ENCODE measurements at places on chromosomes 3 and 15.

DNA sequence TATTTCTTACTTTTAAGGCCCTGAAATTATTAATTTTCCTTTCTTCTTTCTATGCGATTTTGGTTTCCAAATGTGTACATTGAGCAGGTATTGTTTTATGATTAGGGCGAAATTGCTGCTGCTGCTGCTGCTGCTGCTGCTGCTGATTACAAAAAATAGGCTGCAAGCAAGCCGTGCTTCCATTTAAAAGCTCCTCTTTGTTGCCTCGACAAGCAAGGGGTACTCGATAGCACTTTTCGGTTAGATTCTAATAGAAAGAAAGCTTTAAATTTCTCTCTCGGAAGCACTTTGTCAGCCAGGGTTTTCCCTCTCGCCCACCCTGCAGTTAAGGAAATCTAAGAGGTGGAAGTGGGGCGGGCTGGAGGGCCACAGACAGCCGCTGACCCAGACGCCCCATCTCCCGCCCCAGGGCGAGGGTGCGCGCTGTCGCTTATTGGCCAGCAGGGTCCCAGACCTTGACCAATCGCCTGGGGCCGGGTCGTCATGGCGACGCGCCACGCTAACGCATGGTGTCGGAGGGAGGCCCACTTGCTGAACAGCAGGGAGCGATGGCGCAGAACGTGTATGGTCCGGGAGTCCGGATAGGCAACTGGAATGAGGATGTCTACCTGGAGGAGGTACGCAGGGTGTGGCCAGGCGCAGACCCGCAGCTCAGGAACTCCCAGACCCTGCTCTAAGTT is at the start of gene CFAP161:
TSS of gene CFAP161 (plus strand) at position 489 of the 680 bp plus-strand sequence. CDS start at position 549, 60 bp downstream.
- peak; percentile 0 for DNase-seq

DNA sequence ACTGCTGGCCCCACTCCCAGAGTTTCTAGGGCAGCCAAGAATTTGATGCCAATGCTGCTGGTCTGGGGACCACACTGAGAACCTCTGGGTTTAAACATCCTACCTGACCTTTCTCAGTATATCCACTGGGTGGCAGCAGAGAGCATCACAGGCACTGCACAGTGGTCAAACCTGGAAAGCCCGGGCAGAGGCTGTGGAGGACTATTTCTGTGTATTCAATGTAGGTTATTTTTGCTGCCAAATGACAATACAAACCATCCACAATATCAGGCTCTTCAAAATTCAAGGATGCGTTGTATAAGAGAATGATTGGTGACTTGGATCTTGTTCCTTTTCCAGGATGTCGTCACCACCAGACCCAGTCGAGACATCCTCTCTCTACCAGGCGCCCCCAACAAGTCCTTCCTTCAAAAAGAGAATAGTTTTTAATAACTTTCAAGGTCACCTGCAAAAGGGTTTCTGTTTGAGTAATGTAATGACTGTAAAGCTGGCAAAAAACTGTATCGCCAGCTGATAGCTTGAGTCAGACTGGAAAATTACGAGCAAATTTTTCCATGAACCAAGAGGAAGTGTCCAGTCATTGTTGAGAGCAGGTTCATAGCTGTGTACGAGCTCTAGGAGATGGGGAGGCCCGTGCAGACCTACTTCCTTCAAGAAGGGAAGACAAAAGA is 30.5 kb upstream of the MYZAP start:
- DNase-seq = peak; percentile 30

- DNase-seq = no peak
These were observed 58.1 kb downstream of the CD200 start for GRCh38 chr3:112390783-112391641.

DNA sequence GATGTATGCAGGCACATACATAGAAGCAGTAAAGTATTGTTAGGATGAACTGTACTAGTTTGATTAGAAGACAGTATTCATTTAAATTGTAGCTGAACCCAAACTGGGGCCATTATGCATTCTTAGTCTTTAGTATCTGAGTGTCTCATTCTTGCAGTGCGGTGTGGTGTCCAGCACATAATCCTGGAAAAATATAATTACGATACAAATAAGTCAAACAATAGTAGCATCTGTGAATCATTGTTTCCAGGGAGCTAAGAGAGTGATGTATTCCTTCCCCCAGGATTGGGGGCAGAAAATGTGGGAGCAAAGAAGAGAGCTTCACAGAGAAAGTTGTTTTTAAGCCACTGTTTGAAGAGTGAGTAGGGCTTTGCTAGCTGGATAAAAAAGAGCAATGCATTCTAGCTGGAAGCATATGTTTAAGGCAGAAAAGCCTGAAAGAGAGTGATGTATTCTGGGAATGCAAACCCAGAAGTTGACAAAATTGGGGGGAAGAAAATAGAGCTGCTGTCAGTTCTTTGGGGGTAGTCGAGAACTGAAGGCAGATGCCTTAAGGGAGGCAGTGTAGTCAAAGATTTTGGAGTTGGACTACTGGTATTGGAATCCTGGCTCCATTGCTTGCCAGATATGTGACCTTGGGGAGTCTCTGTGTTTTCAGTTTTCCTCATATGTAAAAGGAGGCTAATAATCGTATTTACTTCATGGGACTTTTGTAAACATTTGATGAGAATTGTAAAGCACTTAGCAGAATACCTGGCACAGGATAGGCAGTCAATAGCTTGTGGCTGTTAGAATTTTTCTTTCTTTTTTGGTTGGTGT is 14.1 kb downstream of the SLMAP start:
- no peak for DNase-seq

- DNase-seq = no peak
These were observed 8.1 kb downstream of the ARIH2 start for GRCh38 chr3:48926425-48927392.

DNA sequence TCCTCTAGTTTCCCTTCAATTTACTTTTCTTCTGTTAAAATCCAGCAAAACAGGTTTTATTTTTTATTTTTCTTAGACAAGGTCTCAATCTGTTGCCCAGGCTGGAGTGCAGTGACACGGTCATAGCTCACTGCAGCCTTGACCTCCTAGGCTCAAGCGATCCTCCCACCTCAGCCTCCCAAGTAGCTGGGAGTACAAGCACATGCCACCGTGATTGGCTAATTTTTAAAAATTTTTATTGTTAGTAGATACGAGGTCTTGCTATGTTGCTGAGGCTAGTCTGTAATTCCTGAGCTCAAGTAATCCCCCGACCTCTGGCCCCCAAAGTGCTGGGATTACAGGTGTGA is 41.6 kb downstream of the ILDR1 start:
- DNase-seq = no peak

DNA sequence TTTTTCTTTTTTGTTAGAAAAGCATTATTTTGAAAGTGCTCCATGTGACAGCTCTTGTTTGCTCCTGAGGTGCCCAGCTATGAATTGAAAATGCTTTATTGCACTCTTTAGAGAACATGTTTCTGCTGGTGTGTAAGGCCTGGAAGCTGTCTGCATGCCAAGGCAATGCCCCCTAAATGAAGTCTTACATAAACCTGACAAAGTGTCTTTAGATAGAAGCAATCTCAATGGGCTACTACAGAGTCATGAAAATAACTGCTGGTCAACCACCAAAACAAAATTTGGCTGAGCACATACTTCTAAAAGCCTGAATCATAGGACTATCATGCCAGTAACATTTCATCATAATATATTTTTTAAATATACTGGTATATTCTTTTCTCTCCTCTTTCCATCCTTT is 178.7 kb downstream of the THRB start:
- no peak for DNase-seq

DNA sequence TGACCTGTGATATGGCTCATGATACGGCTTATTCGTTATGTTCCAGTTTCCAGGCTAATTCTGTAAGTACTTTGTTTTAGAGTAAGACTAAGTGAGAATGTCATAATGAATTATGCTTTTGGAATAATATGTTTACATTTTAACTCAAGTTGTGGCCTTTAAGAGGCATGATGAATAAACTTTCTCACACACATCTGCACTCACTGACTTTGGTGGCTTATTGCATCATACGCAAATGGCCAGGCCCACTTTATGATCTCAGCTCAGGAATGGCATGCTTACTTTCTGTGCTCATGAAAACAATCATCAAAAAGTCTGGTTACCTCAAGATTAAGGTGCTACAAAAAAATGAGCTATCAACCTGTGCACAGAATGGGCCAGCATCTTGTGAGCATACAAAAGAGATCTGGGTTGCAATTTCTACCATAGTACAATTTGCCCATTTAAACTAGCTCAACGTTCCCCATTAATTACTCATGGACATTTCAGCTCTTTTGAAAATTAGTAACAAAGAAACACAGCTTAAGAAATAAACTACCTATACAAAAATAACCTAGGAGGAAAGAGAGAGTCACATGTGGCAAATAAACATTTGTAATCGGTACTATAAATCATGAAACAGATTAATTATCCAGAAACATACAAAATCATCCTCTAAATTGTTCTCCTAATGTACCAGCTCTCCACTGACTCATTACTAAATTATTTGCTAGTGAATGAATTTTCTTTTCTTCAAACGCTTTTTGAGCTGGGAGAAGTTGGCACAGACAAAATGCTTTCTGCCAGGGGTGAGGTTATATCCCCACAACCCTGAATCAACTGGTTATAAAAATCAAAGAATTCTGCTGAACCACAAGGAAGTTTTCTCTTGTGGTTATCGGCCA is 439.0 kb upstream of the ADAMTS9 start:
- DNase-seq = no peak

GRCh38 chr15:22881739-22882440 is 43.4 kb downstream of the NIPA2 start:
- no peak for DNase-seq

DNA sequence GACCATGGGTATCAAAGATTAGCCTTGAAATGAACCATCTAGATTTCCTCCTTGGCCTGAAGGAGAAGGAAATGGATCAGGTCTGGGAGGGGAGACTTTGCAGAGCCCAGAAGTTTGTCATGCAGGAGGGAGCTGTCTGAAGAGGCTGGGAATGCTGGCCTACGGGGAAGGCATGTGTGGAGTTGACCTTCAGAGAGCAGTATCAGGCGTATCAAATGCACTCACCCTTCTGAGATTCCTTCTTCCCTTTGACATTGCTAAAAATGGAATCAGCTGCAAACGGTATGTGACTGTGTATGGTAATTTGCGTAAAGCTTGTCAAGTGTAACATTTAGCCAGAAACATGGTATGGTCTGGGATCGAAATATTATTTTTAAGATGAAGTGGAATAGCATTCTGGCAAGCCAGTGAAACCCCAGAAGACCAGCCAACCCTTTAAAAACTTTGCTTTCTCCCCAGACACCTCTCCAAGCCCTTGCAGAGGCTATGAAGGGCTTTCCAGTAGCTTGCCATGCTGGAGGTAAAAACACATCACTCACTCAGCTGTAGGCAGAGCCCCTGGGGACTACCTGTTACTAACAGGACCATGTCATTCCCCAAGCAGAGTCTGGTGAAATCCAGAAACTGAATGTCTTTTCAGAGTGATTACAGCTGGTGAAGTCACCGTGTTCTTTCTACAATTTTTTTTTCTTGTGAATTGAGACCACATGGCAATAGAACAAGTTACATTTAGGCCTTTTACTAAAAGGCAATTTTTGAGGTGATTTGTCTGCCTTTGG is 174.7 kb upstream of the SLC24A5 start:
- no peak for DNase-seq
